Endothelial cell (in vitro differentiated cells): ENCODE measurements at places on chromosomes 6 and 20.

DNA sequence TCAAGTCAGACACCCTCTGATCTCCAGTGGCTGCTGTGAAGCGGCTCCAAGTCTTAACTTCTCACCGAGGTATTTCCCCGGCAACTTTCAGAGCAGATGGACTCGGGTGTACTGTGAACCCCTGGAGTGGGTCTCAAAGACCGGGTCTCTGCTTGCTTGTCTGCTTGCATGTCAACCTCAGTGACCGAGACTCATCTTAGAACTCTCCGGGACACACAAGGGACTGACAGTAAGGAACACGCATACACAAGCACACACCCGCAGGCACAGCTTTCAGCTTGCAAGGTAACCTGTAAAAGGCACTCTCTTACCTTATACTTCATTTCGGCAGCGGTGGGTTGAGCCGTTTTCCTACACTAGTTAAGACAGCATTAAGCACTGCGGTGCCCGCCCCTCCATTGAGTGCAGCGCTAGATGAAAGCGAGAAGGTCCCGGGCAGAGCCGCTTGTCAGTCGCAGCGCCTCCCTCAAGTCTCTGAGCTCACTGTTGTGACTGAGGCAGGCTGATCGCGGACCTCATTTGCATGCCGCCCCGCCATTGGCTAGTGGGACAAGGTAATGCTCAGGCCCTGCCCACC lies at the start of gene NEDD9:
TSS of gene NEDD9 (minus strand) at position 476 of the 577 bp plus-strand sequence. CDS start at position 323, 153 bp downstream.
- peak; percentile 87 for DNase-seq

- DNase-seq, result peak; percentile 78
Measured at GRCh38 chr6:38493931-38494547, 145.7 kb downstream of the BTBD9 start.

- no peak for DNase-seq
Measured at GRCh38 chr6:21999012-21999528, 297.8 kb downstream of the PRL start.

- DNase-seq, result no peak
Measured at GRCh38 chr6:42338744-42339222, 112.9 kb downstream of the TRERF1 start.

DNA sequence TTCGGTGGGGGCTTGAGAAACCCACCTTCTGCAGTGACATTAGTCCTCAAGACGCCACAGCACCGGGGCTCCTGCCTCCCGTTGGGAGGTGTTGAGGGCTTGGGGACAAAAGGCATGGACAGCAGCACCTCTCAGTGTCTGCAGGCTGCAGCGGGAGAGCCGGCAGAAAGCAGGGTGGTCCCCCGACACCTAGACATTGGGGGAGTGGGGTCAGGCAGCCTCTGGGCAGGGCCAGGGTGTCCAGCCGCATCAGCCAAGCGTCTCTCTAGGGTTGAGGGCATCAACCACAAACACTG lies 264.7 kb downstream of the TAF4 start:
- no peak for DNase-seq

DNA sequence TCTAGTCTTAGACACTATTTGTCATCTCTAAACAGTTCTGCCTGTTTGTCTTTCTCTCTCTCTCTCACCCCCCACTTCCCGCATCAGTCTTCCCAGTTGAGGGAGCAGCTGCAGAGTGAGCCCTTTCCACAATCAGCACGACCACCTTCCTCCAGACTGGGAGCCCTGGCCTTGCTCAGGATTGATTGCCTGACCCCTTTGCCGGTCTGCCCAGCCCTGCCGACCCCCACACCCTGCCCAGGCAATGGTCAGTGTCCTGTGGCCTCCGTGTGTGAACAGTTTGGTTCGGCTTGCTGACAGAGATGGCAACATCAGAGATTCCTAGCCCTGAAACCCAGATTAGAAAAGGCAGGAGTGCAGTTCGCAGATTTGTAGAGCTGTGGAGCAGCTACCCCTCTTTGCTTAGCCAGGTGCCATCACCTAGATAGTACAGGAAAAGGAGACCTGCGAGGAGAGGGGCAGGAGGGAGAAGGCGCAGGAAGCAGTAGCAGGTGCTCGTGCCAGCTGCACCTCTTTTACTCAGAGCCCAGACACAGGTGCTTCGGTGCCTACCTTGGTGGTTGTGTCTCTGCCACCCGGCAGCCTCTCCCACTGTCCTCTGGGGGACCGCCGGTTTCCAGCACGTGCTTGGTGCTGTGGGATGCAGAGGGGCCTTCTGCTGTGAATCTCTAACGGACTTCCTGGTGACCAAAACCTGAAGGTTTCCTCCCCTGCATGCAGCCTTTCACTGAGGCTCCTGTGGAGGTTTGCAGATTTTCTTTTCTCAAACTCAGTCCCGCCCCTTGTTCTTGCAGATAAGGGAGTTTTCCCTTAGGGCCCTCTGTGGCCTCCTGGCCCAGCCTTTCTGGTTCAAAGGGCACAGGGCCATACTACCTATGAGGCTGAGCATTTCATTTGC lies 92.4 kb downstream of the SCML4 start:
- no peak for DNase-seq

DNA sequence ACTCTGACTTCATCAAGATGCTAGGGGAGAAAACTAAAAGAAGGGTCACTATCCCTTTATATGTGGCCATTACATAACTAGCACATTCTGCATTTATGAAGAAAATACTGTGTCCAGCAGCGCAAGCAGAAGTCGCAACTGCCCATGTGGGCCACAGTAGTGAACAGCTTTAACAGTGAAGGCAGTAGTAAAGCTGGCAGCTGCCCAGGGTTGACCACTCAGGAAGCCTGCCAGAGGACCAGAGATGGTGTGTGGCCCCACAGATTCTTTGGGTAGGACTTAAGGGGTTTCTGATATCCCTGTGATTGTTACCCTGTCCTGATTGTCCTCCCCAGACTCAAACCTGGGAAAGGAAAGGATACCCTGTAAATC lies 88.3 kb upstream of the NT5E start:
- no peak for DNase-seq
